ENCODE measurements at places on chromosomes 11 and 22.
A peak's percentile ranks its signal among the peaks of the same experiment; 100 is the strongest.

DNA sequence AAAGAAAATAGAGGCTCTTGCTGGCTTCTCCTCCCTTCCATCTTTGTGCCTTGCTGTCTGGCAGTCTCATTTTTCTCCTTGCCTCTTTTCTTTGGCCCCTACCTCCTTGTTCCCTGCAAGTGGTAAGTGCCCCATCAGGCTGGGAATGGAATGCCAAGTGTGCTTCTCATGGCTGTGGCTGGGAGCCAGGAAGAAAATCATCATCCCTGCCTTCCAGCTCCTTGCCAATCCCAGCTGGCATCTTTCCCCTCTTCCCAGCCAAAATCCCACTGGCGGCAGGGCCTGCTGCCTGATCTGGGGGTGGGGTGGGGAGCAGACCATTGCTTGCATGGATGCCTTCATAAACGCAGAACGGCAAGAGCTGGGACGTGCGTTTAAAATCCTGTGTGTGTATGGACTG lies 27.0 kb upstream of the SLC25A18 start:
- no peak overlapping the region for H3K4me3 ChIP-seq
- H3K4me1 ChIP-seq: no peaks in the 10 kb centered on the region
- peaks cover 5% of the 10 kb centered on the region for H3K27me3 ChIP-seq
- no peak overlapping the region for H3K27ac ChIP-seq
- no peak for DNase-seq

GRCh38 chr11:12163181-12163941 lies 53.0 kb downstream of the MICAL2 start:
- H3K4me1 ChIP-seq: peaks cover 63% of the 10 kb centered on the region
- no peak for DNase-seq
- no peaks in the 10 kb centered on the region for H3K27me3 ChIP-seq

GRCh38 chr22:44279069-44279360 lies 33.7 kb downstream of the SHISAL1 start:
- peaks cover 13% of the 10 kb centered on the region for H3K27me3 ChIP-seq
- H3K4me1 ChIP-seq: no peaks in the 10 kb centered on the region
- H3K4me3 ChIP-seq: no peak overlapping the region
- no peaks in the 10 kb centered on the region for H3K36me3 ChIP-seq
- H3K27ac ChIP-seq: no peak overlapping the region

DNA sequence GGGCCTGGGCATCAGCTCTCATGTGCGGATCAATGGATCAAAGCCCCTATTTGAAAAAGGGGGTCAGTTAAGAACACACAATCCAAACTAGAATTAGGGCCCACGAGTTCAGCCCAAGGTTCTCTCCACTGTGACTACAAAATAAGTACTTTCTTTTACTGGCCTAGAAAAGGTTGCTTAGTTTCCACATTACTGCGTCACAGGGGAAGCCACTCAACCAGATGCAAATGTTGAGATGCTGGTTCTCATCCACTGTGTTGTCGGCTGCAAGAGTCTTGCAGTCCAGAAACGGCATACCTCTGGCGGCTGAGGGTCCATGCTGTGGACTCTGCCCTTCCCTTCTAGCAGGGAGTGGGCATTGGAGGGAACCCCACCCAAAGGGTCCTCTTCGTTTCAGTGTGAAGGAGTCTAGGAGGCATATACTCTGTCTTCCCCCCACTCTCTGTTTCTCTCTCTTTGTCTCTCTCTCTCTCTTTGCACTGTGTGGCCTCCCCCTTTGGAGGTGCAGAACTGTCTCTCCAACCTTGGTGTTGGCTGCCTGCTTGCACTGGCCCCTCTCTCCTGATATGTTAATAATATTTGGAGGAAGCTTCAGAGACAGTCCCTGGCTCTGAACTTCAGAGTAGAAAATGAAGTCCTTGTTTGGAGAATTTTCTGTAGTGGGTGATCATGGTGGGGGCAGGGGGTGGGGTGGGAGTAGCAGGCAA lies 99.0 kb upstream of the NNMT start:
- H3K27me3 ChIP-seq: no peaks in the 10 kb centered on the region
- no peaks in the 10 kb centered on the region for H3K36me3 ChIP-seq
- H3K27ac ChIP-seq: no peak overlapping the region
- no peak for DNase-seq
- H3K4me3 ChIP-seq: no peak overlapping the region

DNA sequence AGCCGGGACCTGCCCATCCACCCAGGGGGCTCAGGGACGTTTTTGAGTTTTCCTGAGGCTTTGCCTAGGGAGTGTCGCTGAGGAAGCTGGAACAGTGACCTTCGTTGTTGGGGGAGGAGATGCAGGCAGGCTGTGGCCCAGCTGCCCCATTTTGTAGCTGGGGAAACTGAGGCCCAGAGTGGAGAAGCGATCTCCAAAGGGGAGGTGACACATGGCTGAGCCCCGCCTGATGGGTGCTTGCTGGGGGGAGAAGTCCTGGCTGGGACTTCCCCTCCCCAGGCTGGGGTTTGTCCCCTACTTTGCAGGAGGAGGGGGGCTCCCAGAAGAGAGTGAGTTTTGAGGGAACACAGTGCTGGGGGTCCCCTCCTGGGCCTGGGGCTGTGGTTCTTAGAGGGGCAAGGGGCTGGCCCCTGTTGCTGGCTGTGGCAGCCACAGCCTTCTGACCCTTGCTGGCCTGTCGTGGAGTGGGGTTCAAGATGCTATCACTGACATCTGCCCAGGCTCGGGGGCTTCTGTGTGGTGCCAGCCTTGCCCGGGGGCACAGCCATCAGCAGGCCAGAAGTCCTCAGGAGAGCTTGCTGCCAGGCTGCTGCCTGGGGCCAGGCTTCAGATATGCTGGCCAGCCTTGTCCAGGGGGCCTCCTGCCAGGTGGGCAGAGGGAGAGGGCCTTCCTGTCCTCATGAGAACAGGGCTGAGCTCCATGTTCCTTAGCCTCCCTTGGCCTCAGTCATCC lies 21.4 kb downstream of the KCNQ1 start:
- no peak overlapping the region for H3K4me3 ChIP-seq
- peaks cover 22% of the 10 kb centered on the region for H3K27me3 ChIP-seq
- no peak overlapping the region for H3K27ac ChIP-seq
- DNase-seq: peak; percentile 35
- H3K4me1 ChIP-seq: peaks cover 26% of the 10 kb centered on the region

DNA sequence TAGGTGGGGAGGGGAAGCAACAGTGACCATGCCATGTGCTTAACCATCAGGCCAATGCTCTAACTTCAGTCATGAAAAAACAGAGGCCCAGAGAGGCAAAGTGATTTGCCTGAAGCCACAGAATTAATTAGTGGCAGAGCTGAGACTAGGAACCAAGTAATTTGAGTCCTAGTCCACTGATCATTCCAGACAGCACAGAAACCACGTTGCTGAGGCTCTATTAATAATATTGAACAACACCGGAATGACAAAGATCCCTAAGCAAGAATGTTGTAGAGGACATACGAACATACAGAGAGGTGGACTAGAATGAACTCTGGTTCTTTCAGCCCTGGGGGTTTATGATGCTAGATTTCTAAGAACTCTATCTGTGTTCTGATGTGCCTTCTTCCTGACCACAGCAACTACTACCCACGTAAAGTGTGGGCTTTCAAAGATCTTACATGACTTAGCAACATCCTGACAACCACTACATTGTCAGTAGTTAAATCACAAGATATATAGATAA lies 92.3 kb downstream of the GAB2 start:
- DNase-seq: peak; percentile 65
- H3K27ac ChIP-seq: peak overlapping the region; percentile 92
- peaks cover 46% of the 10 kb centered on the region for H3K36me3 ChIP-seq
- H3K4me3 ChIP-seq: no peak overlapping the region
- peaks cover 75% of the 10 kb centered on the region for H3K4me1 ChIP-seq

- no peak overlapping the region for H3K4me3 ChIP-seq
- no peaks in the 10 kb centered on the region for H3K27me3 ChIP-seq
- H3K36me3 ChIP-seq: no peaks in the 10 kb centered on the region
- H3K27ac ChIP-seq: no peak overlapping the region
- no peak for DNase-seq
Observed at GRCh38 chr11:77547863-77548551, 41.7 kb upstream of the AQP11 start.

- H3K27me3 ChIP-seq: peaks cover 4% of the 10 kb centered on the region
- no peak overlapping the region for H3K27ac ChIP-seq
Observed at GRCh38 chr11:13214276-13214675, 63.3 kb upstream of the BMAL1 start.

GRCh38 chr11:35617687-35618496 lies at the start of gene FJX1:
TSS of gene FJX1 (plus strand) at chr11:35618460. CDS start at chr11:35618637, 177 bp downstream.
- no peak within 1 kb of the TSS for H3K4me3 ChIP-seq
- no peaks in the 10 kb centered on the region for H3K36me3 ChIP-seq
- peaks cover 4% of the 10 kb centered on the region for H3K4me1 ChIP-seq

DNA sequence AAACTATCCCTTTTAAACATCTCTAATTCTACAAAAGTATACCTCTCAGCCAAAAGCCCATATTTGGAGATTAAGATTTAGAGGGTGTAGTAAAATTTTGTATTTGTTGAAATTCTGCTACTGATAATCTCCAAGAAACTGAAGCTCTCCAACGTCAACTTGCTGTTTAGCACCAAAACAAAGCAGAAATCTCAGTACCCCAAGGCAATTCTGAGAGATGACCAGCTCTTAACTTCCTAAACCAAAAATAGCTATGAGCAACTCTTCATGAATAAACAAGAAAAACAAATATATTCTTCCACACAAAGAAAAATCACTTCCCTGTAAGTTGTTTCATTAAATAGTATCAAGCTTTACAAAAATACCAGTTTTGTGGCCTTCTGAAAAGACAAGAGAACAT lies 13.3 kb downstream of the RRAS2 start:
- H3K36me3 ChIP-seq: peaks cover 70% of the 10 kb centered on the region
- no peak overlapping the region for H3K27ac ChIP-seq
- DNase-seq: no peak
- no peaks in the 10 kb centered on the region for H3K27me3 ChIP-seq
- H3K4me1 ChIP-seq: peaks cover 46% of the 10 kb centered on the region

DNA sequence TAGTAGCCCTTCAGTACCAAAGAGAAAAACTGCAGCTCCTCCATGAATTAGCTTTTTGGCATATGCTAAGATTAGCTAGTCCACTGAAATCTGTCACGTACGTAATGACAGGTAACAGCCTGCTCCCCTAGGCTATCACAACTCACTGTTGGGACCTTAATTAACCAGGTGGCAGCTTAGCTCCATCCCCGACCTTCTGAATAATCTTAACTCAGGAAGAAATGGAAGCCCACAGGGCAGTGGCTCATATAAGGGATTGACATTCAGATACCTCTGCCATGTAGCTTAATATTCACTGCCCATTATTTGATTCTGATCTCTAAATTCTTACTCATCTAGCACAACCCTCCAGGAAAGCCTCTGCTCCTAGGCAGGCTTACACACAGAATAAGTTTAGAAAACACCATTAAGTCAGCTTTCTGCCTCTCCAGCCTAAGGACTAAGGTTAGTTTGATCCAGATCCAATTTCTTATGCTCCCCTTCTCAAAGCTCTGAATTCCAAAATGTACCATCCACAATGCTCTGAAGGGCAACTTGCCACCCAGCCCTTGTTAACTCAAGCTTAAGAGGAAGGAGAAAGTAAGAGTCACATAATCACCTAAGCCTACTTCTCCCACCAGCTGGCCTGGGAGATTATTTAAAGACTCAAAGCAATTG lies 5.0 kb downstream of the HSPA8 start:
- peak overlapping the region; percentile 99 for H3K4me3 ChIP-seq
- peaks cover 54% of the 10 kb centered on the region for H3K4me1 ChIP-seq
- H3K27me3 ChIP-seq: no peaks in the 10 kb centered on the region
- H3K27ac ChIP-seq: peak overlapping the region; percentile 100
- no peak for DNase-seq

DNA sequence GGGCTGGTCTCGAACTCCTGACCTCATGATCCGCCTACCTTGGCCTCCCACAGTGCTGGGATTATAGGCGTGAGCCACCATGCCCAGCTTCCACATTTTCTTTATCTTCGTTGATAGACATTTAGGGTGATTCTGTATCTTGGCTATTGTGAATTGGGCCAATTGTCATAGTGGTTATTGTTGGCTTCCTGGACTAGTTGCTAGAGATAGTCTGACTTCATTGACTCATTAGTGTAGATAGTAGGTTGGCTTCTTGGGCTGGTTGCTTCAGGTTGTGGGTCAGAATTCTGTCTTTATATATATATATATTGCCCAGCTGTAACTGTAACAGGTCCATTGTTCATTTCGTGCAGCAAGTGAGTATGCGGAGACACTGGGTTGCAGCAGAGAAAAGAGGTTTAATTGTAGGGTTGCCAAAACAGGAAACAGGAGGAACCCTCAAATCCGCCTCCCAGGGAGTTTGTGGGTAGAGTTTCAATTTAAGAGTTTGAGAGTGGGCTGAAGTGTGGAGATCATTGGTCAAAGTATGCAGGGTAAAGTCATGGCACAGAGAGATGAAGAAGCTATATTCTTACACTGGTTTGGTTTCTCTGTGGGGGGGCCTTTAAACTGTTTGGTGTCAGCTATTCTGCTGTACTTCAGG lies 22.0 kb downstream of the ATG13 start:
- DNase-seq: no peak
- H3K36me3 ChIP-seq: peaks cover 28% of the 10 kb centered on the region
- peak overlapping the region; percentile 29 for H3K27ac ChIP-seq
- peaks cover 8% of the 10 kb centered on the region for H3K4me1 ChIP-seq
- no peaks in the 10 kb centered on the region for H3K27me3 ChIP-seq

DNA sequence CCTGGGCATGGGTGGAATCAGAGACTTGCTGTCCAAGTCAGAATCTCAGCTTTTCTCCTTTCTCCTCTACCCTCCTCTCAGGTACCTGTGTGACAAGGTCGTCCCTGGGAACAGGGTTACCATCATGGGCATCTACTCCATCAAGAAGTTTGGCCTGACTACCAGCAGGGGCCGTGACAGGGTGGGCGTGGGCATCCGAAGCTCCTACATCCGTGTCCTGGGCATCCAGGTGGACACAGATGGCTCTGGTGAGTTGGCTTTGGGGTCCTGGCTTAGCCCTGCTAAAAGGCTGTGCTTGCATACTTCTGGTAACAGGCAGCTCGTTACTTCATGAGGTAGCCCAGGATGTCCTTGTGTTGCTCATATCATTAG lies 10.7 kb downstream of the MCM5 start:
- peak overlapping the region; percentile 33 for H3K27ac ChIP-seq
- no peak overlapping the region for H3K4me3 ChIP-seq
- DNase-seq: no peak
- H3K4me1 ChIP-seq: peaks cover 36% of the 10 kb centered on the region

DNA sequence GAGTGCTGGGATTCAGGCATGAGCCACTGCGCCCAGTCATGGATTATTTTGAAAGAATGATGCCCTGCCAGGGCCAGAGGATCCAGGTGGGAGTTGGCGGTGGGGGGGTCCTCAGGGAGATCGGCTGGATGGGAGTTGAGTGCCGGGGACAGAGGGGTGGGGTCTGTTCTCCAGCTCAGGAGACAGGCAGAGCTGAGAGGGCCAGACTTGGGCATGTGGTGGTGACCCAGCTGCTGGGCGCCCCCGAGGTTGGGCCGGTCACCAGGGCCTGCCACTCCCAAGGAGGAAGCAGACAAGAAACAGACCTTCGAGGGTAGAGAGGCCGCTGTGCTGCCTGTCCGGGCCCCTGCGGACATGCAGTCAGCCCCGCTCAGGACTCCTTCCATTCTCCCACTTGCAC lies 11.8 kb upstream of the PRODH start:
- H3K27ac ChIP-seq: no peak overlapping the region
- H3K27me3 ChIP-seq: peaks cover 19% of the 10 kb centered on the region
- no peaks in the 10 kb centered on the region for H3K36me3 ChIP-seq
- H3K4me3 ChIP-seq: no peak overlapping the region
- no peaks in the 10 kb centered on the region for H3K4me1 ChIP-seq
- no peak for DNase-seq
